ENCODE measurements at places on chromosomes 13 and 19.

DNA sequence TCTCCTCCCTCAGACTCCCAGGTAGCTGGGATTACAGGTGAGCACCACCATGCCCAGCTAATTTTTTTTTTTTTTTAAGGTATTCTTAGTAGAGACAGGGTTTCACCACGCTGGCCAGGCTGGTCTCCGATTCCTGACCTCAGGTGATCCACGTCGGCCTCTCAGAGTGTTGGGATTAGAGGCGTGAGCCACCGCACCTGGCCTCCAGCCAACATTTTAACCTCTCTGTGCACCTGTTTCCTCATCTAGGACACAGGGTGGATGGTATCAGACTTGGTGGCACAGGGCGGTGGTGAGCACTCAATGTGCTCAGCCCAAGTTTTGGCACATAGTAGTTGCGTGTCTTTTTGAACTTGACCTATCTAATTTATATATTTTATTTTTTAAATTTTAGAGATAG, 12.5 kb downstream of the APBA3 start:
- DNase-seq: no peak

DNA sequence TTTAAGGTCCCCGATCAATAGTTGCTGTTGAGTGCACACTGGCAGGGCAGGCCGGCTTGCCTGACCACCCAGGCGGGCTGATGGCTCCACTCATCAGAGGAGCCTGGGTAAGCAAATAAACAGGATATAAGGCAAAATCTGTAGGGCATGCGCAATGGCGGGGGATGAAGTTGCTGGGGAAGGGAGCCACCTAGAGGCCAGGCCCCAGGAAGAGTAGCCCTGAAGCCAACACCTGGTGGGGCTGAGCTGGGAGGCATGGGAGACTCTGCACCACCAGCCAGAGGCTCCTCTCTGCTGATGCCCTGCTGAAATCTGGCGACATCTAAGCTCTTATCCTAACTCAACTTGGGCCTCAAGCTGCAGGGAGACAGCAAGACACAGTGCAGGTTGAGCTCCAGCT, 324.3 kb downstream of the ZNF536 start:
- peak; percentile 71 for DNase-seq

GRCh38 chr13:43110036-43110435, 86.7 kb downstream of the DNAJC15 start:
- DNase-seq: no peak

DNA sequence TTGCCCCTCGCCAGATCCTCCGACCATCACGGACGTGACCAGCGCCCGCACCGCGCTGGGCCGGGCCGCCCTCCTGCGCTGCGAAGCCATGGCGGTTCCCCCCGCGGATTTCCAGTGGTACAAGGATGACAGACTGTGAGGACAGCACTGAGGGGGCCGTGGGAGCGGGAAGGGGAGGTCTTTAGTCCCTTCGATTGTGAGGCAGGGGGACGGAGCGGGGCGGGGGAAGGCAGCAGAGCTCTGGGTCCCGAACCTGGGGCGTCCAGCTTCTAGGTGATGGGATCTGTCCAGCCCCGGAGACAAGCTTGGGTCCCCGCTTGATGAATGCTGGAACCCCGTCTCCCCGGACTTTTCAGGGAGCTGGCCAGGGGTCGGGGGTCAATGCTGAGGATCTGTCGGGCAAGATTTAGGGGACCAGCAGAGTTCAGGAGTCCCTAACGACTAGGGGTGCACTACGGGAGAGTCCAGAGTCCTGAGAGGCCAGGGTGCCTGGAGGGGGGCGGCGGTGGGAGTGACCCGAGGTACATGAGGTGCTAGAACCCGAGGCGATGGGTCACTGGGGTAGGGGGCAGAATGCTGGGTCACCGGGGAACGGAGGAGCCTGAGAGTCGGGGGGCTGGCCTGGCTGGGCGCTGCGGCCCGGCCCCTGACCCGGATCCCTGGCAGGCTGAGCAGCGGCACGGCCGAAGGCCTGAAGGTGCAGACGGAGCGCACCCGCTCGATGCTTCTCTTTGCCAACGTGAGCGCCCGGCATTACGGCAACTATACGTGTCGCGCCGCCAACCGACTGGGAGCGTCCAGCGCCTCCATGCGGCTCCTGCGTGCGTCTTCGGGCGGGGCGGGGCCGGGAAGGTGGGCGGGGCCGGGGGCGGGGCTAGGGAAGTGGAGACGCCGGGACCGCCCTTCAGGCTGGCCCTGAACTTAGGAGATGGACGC, 14.6 kb downstream of the VSIG10L start:
- peak; percentile 88 for DNase-seq

GRCh38 chr13:74921326-74921725, 560.6 kb downstream of the TBC1D4 start:
- DNase-seq: no peak

- no peak for DNase-seq
These were observed 128.6 kb downstream of the TEX29 start for GRCh38 chr13:111449041-111449440.

GRCh38 chr13:32984857-32985626, 31.2 kb upstream of the KL start:
- DNase-seq: no peak

DNA sequence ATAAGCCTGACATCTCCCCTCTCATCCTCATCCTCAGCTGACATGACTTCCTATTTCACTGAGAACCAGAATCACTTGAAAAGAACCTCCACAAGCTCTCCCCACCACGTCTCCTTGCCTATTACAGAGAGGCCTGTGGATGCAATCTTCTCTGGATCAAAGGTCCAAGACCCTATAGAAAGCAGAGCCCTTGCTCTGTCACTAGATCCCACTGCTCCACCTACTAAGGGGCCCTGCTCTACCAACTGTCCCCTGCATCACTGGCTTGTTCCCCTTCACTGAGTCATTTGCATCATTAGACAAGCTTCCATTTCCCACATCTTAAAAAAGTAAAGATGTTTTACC, 40.8 kb downstream of the RCBTB2 start:
- DNase-seq: no peak

DNA sequence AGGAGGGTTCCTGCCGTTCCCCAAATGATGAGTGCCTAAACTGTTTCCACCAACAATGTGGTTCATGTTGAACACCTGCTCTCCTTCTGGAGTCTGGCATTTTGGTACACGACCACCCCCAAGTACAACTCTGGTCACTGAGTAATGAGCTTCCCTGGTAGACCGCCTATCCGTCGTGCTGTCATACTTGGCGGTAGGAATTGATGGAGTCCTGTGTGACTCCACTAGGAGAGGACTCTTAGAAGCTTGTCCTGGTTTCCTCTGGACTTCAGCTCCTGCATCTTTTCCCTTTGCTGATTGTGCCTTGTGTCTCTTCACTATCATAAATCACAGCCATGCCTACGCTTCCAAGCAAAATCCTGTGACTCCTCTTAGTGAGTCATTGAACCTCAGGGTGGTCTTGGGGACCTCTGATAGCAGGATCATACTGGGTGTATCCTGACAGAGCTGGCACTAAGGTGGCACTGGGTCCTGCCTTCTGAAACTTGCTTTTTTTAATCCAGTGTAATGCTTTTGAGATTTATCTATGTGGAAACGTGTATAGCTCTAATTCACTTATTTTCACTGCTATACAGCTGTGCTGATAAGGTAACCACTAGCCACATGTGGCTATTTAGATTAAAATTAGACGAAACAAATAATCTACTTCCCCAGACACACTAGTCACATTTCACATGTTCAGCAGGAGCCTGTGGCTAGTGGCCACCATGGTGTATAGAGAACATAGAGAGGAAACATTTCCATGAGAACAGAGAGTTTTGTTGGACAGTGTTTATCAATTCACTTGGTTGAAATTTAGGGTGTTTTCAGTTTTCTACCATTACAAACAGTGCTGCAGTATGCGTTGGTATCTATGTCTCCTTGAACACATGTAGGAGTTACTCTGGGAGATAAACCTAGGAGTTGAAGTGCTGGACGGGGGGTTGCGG, 6.1 kb upstream of the ASF1B start:
- DNase-seq: no peak

DNA sequence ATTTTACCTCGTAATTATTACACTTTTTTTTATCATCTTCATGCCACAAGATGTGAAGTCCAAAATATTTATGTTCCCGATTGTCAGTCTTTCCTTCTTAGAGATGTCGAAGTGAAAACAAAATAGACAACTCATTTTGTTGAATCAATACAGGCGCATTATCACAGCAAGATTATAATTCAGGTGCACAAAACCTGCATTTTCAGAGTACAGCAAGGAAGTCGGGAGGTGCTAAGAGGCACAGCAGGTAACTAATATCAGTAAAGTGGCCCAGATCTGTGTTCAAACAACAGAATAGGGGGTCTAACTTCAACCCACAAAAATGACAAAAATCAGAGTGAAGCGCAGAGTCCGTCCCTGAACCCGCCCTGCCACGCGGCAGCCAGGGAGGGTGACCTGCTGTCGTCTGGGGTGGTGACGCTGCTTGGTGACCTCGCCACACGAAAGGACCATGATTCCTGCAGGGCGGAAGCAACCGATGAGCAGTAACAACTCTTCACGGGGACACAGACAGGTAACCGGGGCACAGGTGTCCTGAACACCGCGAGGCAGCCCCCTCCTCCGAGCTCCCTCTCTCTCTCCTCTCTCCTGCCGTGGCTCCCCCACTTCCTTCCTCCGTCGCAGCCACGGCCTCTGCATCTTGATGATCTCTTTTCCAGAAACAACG, 50.9 kb upstream of the SPACA7 start:
- no peak for DNase-seq

- DNase-seq: peak; percentile 31
These were observed 19.2 kb downstream of the GPX4 start for GRCh38 chr19:1122972-1123363.

- no peak for DNase-seq
These were observed 14.9 kb downstream of the TEX29 start for GRCh38 chr13:111335298-111335697.

DNA sequence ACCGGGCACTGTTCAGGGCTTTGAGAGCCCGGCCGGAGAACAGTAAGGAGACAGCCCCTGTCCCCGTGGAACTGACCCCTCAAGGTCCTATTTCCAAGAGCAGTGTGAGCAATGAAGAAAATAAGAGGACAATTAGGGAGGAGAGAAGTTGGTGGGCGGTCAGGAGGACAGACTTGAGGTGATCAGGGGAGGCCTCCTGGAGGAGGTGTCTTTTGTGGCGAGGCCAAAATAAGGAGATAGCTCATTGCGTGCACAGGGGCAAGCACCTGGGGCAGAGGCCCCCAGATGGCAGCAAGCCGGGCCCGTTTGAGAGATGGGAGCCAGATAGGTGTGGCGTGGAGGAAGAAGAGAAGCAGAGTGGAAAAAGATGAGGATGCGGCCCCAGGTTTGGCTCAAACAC, 2.8 kb upstream of the LRRC4B start:
- DNase-seq: no peak

DNA sequence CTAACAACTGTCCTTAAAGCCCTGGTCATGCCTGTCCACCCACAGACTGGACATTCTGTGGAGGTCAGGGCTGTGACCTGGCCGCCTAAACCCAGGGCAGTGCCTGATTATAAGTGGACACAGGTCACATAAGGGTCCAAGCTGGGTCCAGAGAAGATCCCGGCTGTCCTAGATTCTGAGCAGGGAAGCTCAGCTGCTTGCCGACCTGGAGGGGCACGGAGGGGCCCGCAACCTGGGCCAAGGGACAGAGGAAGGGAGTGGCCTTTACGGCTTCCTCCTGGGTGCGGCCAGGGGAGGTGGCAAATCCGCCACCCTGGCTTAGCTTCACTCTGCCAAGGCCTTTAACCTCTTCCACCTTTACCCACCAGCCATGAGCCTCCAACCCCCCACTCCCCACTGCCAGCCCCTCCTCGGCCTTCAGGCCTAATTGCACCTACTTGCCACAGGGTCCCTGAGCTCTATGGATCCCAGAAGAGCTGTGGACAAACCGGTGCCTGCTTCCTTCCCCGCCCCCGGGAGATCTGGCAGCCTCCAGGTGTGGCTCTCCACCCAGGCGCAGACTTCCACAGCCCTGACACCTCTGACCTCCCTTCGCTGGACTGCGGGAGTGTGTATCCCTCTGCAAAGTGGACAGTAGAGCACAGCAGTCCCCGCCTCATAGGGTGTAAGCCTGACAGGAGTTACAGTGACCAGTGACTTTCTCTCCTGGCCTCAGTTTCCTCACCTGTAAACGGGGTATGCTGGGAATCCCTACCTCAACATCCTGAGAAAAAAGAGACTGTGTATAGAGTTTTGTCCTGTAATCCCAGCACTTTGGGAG, 1.7 kb downstream of the CD320 start:
- no peak for DNase-seq

- DNase-seq: peak; percentile 85
These were observed 22.2 kb downstream of the SIGLEC5 start for GRCh38 chr19:51607920-51608562.

- DNase-seq: no peak
These were observed 26.9 kb upstream of the PIK3R2 start for GRCh38 chr19:18126097-18126496.

DNA sequence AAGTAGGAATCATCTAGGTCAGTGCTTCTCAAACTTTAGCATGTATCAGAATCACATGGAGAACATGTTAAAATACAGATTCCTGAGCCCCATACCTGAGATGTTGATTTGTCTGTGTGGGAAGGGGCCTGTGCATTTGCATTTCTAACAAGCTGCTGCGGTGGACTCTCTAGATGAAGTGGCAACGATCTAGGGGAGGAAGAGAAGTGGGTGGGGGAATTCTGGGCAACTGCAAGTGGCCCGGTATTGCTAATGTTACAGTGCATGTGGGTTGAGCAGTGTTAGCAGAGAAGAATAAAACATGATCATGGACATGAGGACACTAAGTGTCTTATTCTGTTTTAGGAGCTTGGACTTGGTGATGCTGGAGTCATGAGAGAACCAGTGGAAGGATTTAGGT, 329.0 kb downstream of the OLFM4 start:
- no peak for DNase-seq

DNA sequence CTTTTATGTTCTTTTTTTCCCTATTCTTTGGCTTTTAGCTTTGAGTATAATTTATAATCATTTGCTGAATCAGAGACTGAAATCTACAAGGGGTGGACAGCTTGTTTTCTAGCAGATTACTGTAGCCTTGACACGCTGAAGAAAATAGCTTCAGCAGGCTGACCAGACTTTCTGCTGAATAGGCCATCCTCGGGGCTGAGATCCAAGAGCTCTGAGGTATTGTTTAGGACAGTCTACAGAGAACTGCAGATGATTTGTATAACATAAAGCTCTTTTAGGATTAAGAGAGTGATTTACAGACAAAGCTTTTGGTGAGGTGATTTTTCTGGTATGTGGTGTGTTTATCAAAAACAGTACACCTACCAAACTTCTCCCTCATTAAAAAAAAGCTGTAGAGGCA, 16.8 kb downstream of the POLR1D start:
- DNase-seq: peak; percentile 19

Data from eye (tissue), 1 donor.